Forelimb muscle (tissue), 1 donor: ENCODE measurements at places on chromosomes 11 and 22. TPM values are rescaled to one million over a fixed set of nuclear protein-coding genes. Genes with fewer than 3 reads are reported as not detected.

- DNase-seq: no peak
Observed at GRCh38 chr11:61293867-61294716, 1.0 kb downstream of the VWCE start.

NLRP14 gene
- not detected for polyA plus RNA-seq

GRCh38 chr22:49676783-49677494, 150.7 kb downstream of the BRD1 start:
- no peak for DNase-seq

GGT1 gene
- polyA plus RNA-seq: 3.5 TPM

GRCh38 chr22:23074451-23074850, 4.1 kb downstream of the GNAZ start:
- no peak for DNase-seq

NXPE1 gene
- polyA plus RNA-seq: not detected

GRCh38 chr22:17121233-17122195, at the start of gene TMEM121B:
Gene TMEM121B, minus strand, starts transcription at chr22:17121360. Its CDS starts 233 bp downstream, at chr22:17121127.
- no peak for DNase-seq
